Fibroblast of lung (primary cell): ENCODE measurements at places on chromosomes 4 and X. TPM values are rescaled to one million over a fixed set of nuclear protein-coding genes. Genes with fewer than 3 reads are reported as not detected.

- no peak overlapping the region for H3K27ac ChIP-seq
- no peaks in the 10 kb centered on the region for H3K4me1 ChIP-seq
- H3K4me3 ChIP-seq: no peak overlapping the region
- DNase-seq: no peak
- no peaks in the 10 kb centered on the region for H3K27me3 ChIP-seq
Measured at GRCh38 chrX:69795702-69796101, 179.8 kb downstream of the EDA start.

- H3K4me1 ChIP-seq: no peaks in the 10 kb centered on the region
- no peaks in the 10 kb centered on the region for H3K36me3 ChIP-seq
- H3K27ac ChIP-seq: no peak overlapping the region
- no peak overlapping the region for H3K4me3 ChIP-seq
- no peaks in the 10 kb centered on the region for H3K27me3 ChIP-seq
- DNase-seq: no peak
Measured at GRCh38 chrX:22056235-22056634, 24.1 kb downstream of the PHEX start.

- no peak overlapping the region for H3K27ac ChIP-seq
- H3K27me3 ChIP-seq: no peaks in the 10 kb centered on the region
- no peak for DNase-seq
- no peaks in the 10 kb centered on the region for H3K4me1 ChIP-seq
- H3K36me3 ChIP-seq: no peaks in the 10 kb centered on the region
Measured at GRCh38 chrX:46876901-46877300, 35.3 kb upstream of the JADE3 start.

SLIT2 gene
- 12.6 and 21.1 TPM in 2 replicates for total RNA-seq

DNA sequence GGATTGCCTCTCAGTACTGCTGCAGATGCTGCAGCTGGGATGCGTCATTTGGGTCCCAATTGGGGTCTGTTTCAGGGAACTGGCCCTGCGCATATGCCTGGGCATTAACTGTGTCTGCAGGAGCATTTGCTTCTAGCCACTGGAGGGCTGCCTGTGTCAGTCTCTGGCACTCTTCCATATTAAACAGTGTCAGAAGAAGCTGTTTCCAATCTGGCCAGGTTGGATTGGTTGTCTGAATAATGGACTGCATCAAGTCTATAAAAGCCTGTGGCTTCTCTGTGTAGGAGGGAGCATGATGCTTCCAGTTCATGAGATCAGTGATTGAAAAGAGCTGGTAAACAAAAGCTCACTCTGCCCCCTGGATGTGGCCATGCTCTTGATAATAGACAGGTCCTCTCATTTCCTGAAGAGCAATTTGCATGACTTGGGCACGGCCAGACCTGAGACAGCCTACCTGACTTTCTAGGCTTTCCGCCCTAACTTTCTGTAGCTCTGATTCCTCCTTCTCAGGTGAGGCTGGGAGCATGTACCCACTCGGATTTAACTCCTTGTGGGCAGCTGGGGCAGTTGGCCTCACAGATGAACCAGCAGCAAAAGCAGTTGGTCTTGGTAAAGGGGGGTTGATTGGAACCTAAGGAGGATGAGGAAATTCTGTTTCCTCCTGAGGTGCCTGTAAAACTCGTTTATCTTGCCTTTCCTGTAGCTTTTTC is 29.2 kb downstream of the SULT1E1 start:
- H3K36me3 ChIP-seq: no peaks in the 10 kb centered on the region
- no peak overlapping the region for H3K4me3 ChIP-seq
- peak; percentile 27 for DNase-seq
- H3K27ac ChIP-seq: no peak overlapping the region

- H3K27ac ChIP-seq: peak overlapping the region; percentile 64
- peaks cover 7% of the 10 kb centered on the region for H3K4me1 ChIP-seq
- no peak for DNase-seq
- H3K4me3 ChIP-seq: no peak overlapping the region
- no peaks in the 10 kb centered on the region for H3K36me3 ChIP-seq
Measured at GRCh38 chrX:150201391-150201790, 161.7 kb upstream of the MAMLD1 start.

PABPC4L gene
- total RNA-seq: 0.77 and 1.2 TPM in 2 replicates

BMX gene
- not detected in 2 replicates for total RNA-seq

- peak; percentile 60 for DNase-seq
- no peak overlapping the region for H3K4me3 ChIP-seq
- H3K27ac ChIP-seq: peak overlapping the region; percentile 34
- H3K36me3 ChIP-seq: no peaks in the 10 kb centered on the region
Measured at GRCh38 chrX:19174401-19175025, 52.2 kb upstream of the ADGRG2 start.

RBM46 gene
- total RNA-seq: under 0.01 TPM in 1 of 2 replicates, not detected in the other

RAB40A gene
- under 0.01 and 0.17 TPM in 2 replicates for total RNA-seq

GRCh38 chrX:40468033-40468846 is 112.5 kb upstream of the ATP6AP2 start:
- no peaks in the 10 kb centered on the region for H3K36me3 ChIP-seq
- peaks cover 3% of the 10 kb centered on the region for H3K27me3 ChIP-seq
- peak; percentile 7 for DNase-seq
- H3K4me3 ChIP-seq: no peak overlapping the region
- H3K27ac ChIP-seq: no peak overlapping the region

DNA sequence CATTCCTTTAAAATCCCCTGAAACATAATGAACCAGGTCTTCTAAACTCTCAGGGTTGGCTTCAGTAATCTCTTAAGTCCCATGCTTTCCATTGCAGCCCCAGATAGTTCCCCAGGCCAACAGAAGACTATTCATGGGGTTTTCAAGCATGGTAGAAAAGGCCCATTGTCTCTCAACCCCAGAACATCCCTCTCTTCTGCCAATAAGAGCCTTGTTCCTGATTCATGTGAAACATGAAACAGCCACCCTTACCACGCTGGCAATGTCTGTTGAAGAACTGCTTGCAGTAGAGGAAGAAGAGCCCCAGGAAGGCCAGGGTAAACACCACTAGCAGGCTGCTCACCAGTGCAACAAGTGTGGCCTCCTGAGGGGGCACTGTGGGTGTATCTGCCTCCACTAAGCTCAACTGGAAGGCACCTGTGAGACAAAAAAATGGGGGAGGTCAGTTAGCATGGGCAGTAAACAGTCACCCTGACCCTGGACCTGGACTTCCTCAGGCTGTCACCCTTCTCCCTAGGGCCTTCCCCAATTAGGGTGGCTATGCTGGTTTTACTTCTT is 36.4 kb downstream of the EDA2R start:
- no peak for DNase-seq
- H3K4me3 ChIP-seq: no peak overlapping the region
- H3K27me3 ChIP-seq: no peaks in the 10 kb centered on the region
- H3K4me1 ChIP-seq: no peaks in the 10 kb centered on the region
- no peak overlapping the region for H3K27ac ChIP-seq
- no peaks in the 10 kb centered on the region for H3K36me3 ChIP-seq

- no peaks in the 10 kb centered on the region for H3K4me1 ChIP-seq
- H3K4me3 ChIP-seq: no peak overlapping the region
- H3K27ac ChIP-seq: no peak overlapping the region
- H3K27me3 ChIP-seq: no peaks in the 10 kb centered on the region
- no peak for DNase-seq
Measured at GRCh38 chrX:131270080-131270479, 19.0 kb downstream of the IGSF1 start.

GRCh38 chr4:10808591-10808990 is 124.0 kb upstream of the CLNK start:
- H3K27ac ChIP-seq: no peak overlapping the region
- H3K27me3 ChIP-seq: no peaks in the 10 kb centered on the region
- H3K4me1 ChIP-seq: no peaks in the 10 kb centered on the region
- no peaks in the 10 kb centered on the region for H3K36me3 ChIP-seq

FAM9C gene
- under 0.01 and 0.26 TPM in 2 replicates for total RNA-seq

DNA sequence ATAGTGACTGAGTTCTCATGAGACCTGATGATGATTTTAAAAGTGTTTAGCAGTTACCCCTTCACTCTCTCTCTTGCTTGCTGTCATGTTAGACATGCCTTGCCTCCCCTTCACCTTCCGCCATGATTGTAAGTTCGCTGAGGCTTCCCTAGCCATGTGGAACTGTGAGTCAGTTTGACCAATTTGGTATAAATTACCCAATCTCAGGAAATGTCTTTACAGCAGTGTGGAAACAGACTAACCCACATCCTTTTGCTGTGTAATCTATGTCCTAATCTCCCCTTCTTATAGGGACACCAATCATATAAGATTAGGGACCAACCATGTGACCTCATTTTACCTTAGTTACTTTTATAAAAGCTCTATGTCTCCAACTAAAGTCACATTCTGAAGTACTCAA is 677.8 kb downstream of the ADGRL3 start:
- H3K36me3 ChIP-seq: no peaks in the 10 kb centered on the region
- no peak for DNase-seq
- no peaks in the 10 kb centered on the region for H3K27me3 ChIP-seq
- H3K27ac ChIP-seq: no peak overlapping the region
- no peaks in the 10 kb centered on the region for H3K4me1 ChIP-seq

DNA sequence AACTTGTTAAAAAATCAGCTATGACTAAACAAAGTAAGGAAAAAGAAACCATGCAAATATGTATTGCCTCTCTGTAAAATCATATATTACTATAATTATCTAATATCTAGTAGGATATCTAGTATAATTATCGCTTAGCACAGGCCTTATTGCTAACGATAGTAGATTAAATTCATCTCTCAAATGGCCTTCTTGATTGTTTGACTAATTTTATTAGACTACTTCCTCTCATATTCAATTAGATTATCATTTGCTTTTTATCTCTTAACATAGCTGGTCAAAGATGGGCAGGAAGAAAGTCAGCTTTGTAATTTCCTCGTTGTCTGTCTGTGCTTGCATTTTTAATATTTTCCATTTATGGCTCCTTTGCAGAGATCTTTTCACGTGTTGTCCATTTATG is 21.9 kb upstream of the HPGDS start:
- H3K27me3 ChIP-seq: no peaks in the 10 kb centered on the region
- H3K4me1 ChIP-seq: no peaks in the 10 kb centered on the region
- H3K4me3 ChIP-seq: no peak overlapping the region
- H3K36me3 ChIP-seq: no peaks in the 10 kb centered on the region
- H3K27ac ChIP-seq: no peak overlapping the region

GRCh38 chr4:79759793-79760192 is 313.2 kb downstream of the ANTXR2 start:
- no peak overlapping the region for H3K27ac ChIP-seq
- H3K4me1 ChIP-seq: no peaks in the 10 kb centered on the region
- H3K36me3 ChIP-seq: no peaks in the 10 kb centered on the region
- H3K4me3 ChIP-seq: no peak overlapping the region
- DNase-seq: no peak
- H3K27me3 ChIP-seq: no peaks in the 10 kb centered on the region

MXRA5 gene
- total RNA-seq: 11.0 and 40.3 TPM in 2 replicates

RIPPLY1 gene
- total RNA-seq: not detected in 2 replicates

- H3K36me3 ChIP-seq: no peaks in the 10 kb centered on the region
- no peaks in the 10 kb centered on the region for H3K27me3 ChIP-seq
- DNase-seq: no peak
- no peak overlapping the region for H3K4me3 ChIP-seq
Measured at GRCh38 chrX:784829-785228, 154.2 kb downstream of the SHOX start.
